ENCODE measurements at places on chromosomes 13 and 19. TPM values are rescaled to one million over a fixed set of nuclear protein-coding genes. Genes with fewer than 3 reads are reported as not detected.

GRCh38 chr13:106689906-106690305 is 122.0 kb upstream of the ARGLU1 start:
- no peak for ATAC-seq

GRCh38 chr13:101398920-101399319 is 17.4 kb downstream of the NALCN start:
- ATAC-seq: no peak

DNA sequence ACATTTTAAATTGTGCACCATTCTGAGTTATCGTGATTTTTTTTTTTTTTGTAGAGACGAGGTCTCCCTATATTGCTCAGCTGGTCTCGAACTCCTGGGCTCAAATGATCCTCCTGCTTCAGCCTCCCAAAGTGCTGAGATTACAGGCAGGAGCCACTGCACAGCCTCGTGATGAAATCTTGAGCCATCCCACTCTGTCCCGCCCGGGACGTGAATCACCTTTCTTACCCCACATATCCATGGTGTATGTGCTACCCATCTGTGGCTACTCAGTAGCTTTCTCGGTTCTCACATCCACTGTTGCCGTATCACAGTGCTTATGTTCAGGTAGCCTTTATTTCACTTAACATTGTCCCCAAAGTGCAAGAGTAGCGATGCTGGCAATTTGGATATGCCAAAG is 26.5 kb downstream of the PAK4 start:
- no peak for ATAC-seq

TIMM44 gene
- 104 TPM for total RNA-seq

- peak; percentile 34 for ATAC-seq
Measured at GRCh38 chr19:11361771-11362731, 6.8 kb downstream of the PLPPR2 start.

SERP2 gene
- 1.3 TPM for total RNA-seq

PPM1N gene
- total RNA-seq: 0.64 TPM

- peak; percentile 18 for ATAC-seq
Measured at GRCh38 chr19:3375221-3376090, 9.1 kb downstream of the NFIC start.

- no peak for ATAC-seq
Measured at GRCh38 chr13:74682746-74683145, 548.5 kb upstream of the KLF12 start.

- ATAC-seq: no peak
Measured at GRCh38 chr19:21586311-21587116, 81.1 kb downstream of the ZNF429 start.

- no peak for ATAC-seq
Measured at GRCh38 chr19:7215176-7215575, 79.0 kb downstream of the INSR start.

GRCh38 chr13:102935896-102936321 is 90.1 kb downstream of the ERCC5 start:
- no peak for ATAC-seq

KLK8 gene
- not detected for total RNA-seq

- no peak for ATAC-seq
Measured at GRCh38 chr13:79560954-79561353, 80.0 kb downstream of the NDFIP2 start.

TBXA2R gene
- total RNA-seq: 0.39 TPM

KIR3DL1 gene
- 0.66 TPM for total RNA-seq

DNA sequence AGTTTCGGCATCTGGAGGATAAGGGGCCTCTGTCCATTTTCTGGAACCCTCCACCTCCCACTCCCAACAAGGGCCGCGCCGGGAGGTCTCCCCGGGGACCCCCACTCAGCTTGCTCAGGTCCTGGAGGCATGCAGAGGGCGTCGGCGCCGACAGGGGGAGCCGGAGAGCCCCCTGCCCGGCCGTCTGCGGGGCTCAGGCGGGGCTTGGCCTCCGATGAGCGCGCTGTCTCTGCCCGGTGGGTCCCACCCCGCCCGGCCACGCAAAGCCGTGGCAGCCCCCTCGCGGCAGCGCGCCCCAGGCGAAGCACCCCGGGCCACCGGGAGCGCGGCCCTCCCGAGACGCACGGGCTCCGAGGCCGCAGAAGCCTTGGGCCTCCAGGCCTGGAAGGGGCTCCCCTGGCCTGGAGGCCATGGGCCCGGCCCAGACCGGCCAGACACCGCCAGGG is 149.7 kb upstream of the ZNF536 start:
- peak; percentile 19 for ATAC-seq

DNA sequence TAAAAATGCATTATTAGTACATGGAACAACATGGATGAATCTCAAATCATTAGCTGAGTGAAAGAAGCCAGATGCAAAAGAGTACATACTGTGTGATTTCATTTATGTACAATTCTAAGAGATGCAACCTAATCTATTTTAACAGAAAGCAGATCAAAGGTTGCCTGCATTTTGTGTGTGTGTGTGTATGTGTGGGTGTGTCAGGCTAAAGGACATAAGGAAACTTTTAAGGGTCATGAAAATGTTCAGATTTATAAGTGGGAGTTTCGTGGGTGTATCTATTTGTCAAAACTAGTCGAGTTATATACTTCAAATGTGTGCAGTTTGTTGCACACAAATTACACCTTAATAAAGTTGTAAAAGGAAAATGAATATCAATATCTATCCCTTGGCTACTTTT is 17.9 kb upstream of the NEK3 start:
- no peak for ATAC-seq

Data from motor neuron (in vitro differentiated cells).